Esophagus squamous epithelium (tissue), 5 donors: ENCODE measurements at places on chromosomes 7 and 10.

- no peak for DNase-seq
Observed at GRCh38 chr10:99375426-99375825, 46.3 kb downstream of the CNNM1 start.

DNA sequence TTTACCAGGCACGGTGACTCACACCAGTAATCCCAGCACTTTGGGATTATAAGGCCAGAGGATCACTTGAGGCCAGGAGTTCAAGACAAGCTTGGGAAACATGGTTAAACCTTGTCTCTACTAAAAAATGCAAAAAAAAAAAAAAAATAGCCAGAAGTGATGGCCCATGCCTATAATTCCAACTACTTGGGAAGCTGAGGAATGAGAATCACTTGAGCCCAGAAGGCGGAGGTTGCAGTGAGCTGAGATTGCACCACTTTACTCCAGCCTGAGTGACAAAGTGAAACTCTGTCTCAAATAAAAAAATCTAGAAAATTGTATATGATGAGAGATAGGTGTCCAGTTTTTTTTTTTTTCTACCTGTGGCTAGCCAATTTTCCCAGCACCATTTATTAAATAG lies 578.2 kb downstream of the ANKRD7 start:
- DNase-seq, result no peak

GRCh38 chr7:42661312-42661711 lies 250.6 kb downstream of the C7orf25 start:
- DNase-seq, result no peak

DNA sequence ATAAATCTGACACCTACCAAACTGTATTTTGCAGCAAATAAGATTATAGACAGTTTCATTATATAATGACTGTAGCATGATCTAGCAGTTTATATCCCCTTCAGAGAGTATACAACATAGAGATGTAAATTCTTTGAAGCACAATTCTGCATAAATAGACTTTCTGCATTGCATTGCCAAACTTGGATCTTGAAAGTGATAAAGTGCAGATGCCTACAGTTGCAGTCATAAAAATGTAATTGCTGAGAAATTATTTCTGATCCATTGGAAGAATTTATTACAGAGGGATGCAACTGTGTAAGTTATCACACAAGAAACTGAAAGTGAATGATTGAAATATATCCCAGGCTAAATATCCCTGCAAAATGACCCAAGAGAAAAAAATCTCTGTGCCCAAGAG lies 65.1 kb downstream of the CTNNA3 start:
- DNase-seq, result no peak

DNA sequence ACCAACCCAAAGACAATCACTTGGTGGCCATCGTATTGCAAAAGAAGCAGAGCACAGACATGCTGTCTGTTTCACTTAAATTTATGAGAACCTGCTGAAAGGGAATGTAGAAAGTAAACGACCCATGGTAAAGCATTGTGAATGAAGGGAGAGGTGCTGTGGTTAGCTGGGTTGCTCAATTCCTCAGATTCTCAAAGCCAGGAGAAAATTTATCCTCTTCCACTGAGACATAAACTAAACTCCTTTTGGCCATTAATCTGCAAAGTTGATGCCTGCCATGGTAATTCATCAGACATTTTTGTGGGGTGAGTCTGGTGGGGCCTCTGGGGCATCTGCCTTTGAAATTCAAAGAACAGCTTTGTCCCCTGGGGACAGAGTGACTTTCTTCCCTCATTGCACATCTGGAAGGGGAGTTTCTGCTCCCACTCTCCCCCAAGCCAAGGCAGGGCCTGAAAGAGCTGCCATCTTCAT lies 951.0 kb downstream of the LRMDA start:
- no peak for DNase-seq
